ENCODE measurements at places on chromosomes 1 and 21. TPM values are rescaled to one million over a fixed set of nuclear protein-coding genes. Genes with fewer than 3 reads are reported as not detected.

UTS2 gene
- not detected for total RNA-seq

GRCh38 chr21:35699361-35699760 is 361.0 kb downstream of the SETD4 start:
- no peak for DNase-seq

GIPC2 gene
- total RNA-seq = 0.67 TPM

GRCh38 chr1:160169553-160170399 is 18.4 kb downstream of the ATP1A4 start:
- DNase-seq = no peak

GRCh38 chr1:14822493-14822892 is 224.0 kb downstream of the KAZN start:
- no peak for DNase-seq

- peak; percentile 50 for DNase-seq
Observed at GRCh38 chr1:154324669-154325582, at the start of gene ATP8B2. Gene ATP8B2, plus strand, starts transcription at chr1:154325525. Its CDS starts 2,617 bp downstream, at chr1:154328142.

GRCh38 chr1:91761295-91761721 is 124.6 kb downstream of the TGFBR3 start:
- no peak for DNase-seq

ACTA1 gene
- total RNA-seq = 35,934 TPM

GRCh38 chr1:46948629-46949416 is 7.5 kb upstream of the CYP4A11 start:
- DNase-seq = no peak

GRCh38 chr21:42311160-42311559 is 4.0 kb downstream of the TFF3 start:
- DNase-seq = no peak

SVBP gene
- 24.6 TPM for total RNA-seq

STUM gene
- total RNA-seq = 0.92 TPM

- DNase-seq = no peak
Observed at GRCh38 chr1:34013958-34014737, 150.3 kb downstream of the HMGB4 start.

DAB1 gene
- total RNA-seq = 0.22 TPM

DNA sequence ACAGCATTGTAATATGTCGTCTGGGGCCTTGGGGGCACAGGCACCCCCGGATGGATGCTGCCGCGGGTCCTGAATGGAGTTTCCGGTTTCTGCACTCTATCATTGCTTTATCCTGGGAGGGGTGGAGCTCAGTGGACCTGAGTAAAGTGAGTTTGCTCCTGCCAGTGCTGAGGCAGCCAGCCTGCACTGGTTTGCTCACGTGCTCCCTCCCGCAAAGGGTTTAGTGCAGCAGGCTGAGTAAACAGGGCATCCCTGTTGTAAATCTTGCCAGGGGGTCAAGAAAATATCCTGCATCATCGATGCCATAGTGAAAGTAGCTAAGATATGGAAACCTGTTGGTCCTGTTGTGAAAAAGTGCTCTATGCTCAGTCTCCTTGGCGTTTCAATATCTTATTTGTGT is 85.6 kb upstream of the BRINP3 start:
- no peak for DNase-seq

SLC35F3 gene
- total RNA-seq = not detected

MPL gene
- total RNA-seq = not detected

DNA sequence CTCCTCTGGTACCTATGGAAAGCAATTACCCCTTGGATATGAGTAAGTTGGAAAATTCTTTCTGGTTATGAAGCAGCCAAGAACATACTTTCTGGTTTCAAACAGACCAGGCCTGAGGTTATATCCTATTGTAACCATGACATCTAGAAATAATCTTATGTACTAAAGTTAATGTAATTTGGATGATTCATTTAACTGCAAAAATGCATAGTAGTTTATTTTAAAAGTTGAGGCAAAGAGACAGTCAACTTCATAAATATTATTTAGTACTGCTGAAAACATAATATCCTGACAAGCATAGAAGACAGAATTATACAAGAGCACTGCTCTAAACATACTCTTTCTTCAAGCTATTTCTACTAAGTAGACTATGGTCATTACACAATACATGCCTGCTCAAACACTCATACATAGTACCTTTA is 25.5 kb downstream of the ODF2L start:
- DNase-seq = no peak

CYP4X1 gene
- total RNA-seq = 3.6 TPM

- peak; percentile 45 for DNase-seq
Observed at GRCh38 chr1:26046246-26047095, 553 bp upstream of the SLC30A2 start.

GRCh38 chr1:18266391-18266790 is 158.8 kb downstream of the IGSF21 start:
- no peak for DNase-seq

DNA sequence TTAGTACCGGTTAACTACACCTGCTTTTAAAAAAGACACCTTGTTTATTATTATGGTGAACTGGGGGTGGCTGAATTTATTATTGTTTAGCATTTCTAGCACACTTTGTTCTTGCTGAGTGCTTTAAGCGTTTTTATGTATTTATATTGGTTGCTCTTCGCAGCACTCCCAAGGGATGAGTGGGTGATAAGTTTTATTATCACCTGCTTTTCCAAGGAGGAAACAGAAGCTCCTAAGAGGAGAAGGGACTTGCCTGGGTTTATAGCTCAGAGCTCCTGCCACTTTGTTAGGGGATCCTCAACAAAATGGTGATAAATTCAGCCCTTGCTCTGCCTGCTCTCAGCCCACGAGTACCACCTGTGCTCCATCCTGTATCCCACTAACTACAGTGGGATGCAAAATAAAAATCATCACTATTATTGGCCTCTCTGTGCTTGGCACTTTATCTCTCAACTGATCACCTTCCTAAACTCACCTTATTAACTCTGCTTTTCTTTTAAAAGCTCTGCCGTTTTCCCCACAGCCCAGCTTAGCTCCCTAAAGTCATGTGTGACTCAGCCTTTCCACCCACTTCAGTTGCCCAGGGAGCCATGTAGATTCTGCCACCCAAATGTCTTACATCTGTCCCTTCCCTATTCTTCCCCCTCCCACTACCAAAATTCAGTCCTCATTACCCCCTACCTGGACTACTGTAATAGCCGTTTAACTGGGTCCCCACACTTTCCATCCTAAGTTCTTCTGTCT is 44.5 kb downstream of the BCL9 start:
- no peak for DNase-seq

ASTN1 gene
- 0.09 TPM for total RNA-seq

SMIM11 gene
- 0.90 TPM for total RNA-seq

GRCh38 chr1:94633051-94633450 is 91.5 kb upstream of the F3 start:
- DNase-seq = no peak

S100A9 gene
- total RNA-seq = 205 TPM

DNA sequence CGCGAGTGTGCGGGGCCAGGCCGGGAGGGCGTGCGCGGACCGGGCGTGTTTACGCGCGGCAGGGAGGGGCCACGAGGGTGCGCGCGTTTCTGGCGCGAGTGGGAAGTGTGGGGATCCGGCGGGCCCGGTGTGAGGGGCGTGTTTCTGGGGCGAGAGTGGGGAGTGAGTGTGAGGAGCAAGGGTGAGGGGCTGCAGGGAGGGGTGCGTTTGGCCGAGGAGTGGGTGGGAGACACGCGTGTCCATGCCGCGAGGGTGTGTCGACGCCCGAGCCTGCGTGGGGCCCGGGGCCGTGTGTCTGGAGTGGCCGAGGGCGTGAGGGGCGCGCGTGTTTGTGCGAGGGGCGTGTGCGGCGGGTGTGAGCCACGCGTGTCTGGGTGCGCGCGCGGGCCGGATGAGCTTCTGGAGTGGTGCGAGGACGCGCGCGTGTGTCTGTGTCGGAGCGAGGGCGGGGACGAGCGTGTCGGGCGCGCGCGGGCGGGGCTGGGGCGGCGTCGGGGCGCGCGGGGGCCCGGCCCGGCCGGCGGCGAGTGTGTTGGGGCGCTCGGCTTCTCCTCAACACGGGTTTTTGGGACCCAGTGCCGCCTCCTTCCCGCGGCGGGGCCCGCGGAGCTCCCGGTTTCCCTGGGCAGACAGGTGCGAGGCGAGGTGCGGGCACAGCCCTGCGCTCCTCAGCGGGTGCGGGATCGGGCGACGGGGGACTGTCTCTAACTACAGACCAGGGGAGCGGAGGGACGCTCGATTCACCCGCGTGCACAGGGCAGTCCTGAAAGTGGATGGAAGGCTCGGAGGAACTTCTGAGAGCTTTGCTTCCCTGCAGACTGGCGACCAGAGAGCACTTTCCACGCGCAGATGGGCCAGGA is 65.8 kb upstream of the VAMP3 start:
- DNase-seq = no peak

DNA sequence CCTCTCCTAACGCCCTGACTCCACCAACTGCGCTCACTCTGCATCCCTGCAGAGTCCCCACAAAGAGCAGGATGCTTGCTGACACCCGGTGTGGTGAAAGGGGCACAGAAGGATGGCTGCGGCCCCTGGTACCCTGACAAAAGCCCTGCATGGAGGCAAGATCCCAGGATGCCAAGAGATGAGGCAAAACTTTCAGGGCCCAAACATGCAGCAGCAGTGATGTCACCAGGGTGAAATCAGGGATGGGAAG is 36.6 kb downstream of the SLC9A1 start:
- DNase-seq = no peak

GRCh38 chr21:27645285-27645684 is 678.4 kb upstream of the ADAMTS5 start:
- DNase-seq = no peak

- DNase-seq = no peak
Observed at GRCh38 chr1:27446496-27447020, 43.4 kb downstream of the WASF2 start.

MPC2 gene
- 99.5 TPM for total RNA-seq

COL6A1 gene
- 81.0 TPM for total RNA-seq

SH3D21 gene
- total RNA-seq = 0.10 TPM

ERICH3 gene
- total RNA-seq = not detected

GRCh38 chr21:14533499-14534428 is 12.4 kb downstream of the SAMSN1 start:
- no peak for DNase-seq

GPATCH2 gene
- 6.1 TPM for total RNA-seq

IVL gene
- not detected for total RNA-seq

SPRR3 gene
- total RNA-seq = not detected

PLPPR4 gene
- 0.27 TPM for total RNA-seq

SNX7 gene
- 2.9 TPM for total RNA-seq

ZNF496 gene
- 41.4 TPM for total RNA-seq

DNA sequence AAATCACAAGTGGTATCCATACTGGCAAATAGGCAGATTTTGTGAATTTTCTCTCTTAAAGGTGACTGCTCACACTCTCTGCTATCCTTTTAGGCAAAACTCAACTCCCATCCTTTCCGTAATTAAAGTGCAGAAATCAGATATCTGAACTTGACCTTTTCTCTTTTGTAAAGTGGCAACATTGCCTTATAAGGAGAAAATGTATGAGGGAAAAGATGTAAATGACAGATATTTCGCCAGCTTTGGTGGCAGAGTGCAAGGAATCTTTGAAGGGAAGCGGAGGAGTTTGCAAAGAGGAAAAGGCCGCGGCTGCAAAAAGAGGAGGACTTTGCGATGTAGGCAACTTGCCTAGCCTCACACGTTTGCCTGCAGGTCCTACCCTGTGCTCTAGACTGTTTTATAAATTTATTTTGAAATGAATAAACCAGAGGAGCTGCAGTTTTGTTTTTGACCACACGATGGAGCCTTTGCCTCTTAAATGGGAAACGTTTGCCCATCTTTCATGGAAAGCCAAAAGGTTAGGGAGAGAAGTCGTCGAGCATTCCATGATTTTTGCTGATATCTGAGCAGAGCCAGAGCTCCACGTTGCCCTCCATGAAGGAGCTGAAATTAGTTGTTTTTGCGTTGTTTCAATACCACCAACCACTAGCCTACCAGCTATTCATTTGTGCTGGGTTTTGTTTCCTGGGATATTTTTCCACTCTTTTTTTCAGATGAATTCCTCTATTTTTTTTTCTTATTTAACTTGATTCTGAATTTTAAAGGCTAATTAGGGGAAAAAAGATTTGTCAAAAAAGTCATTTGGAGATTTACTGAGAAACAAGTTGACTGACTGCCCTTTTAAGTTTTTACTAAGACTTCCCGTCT is 242.3 kb downstream of the LMX1A start:
- DNase-seq = no peak

DRAXIN gene
- total RNA-seq = not detected

DNA sequence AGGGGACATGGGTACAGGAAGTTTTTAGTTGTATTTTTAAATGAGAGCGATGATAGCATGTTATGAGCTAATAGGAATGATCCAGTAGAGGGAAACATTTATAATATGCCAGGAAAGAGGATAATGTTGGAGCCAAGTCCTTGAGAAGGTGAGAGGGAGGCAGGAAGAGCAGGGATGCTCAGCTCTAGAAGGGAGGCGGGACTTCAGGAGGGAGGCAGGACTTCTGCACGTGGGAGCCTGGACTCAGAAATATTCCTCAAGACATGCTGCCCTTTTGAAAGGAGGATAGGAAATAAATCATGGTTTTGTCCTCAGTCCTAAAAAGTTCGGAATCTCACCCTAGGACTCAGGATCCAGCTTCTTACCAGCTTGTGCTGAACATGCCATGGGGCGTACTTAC is 5.9 kb downstream of the ADARB1 start:
- DNase-seq = no peak

GRCh38 chr1:222081859-222082258 is 340.0 kb upstream of the DUSP10 start:
- no peak for DNase-seq

- no peak for DNase-seq
Observed at GRCh38 chr1:17509363-17509762, 30.1 kb upstream of the ARHGEF10L start.

DNA sequence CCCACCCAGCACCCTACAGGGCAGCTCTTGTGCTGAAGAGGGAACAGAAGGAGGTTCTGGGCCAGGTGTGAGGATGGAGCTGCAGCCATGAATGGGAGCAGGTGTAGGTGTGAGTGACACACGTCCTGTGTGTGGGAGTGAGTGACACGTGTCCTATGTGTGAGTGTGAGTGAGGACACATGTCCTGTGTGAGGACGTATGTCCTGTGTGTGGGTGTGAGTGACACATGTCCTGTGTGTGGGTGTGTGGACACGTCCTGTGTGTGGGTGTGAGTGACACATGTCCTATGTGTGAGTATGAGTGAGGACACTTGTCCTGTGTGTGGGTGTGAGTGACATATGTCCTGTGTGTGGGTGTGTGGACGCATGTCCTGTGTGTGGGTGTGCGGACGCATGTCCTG is 26.4 kb downstream of the MEGF6 start:
- DNase-seq = no peak

KCNJ10 gene
- not detected for total RNA-seq

DENND2C gene
- total RNA-seq = 14.5 TPM

GRCh38 chr1:212979340-212980122 is 29.2 kb downstream of the VASH2 start:
- DNase-seq = no peak

DNA sequence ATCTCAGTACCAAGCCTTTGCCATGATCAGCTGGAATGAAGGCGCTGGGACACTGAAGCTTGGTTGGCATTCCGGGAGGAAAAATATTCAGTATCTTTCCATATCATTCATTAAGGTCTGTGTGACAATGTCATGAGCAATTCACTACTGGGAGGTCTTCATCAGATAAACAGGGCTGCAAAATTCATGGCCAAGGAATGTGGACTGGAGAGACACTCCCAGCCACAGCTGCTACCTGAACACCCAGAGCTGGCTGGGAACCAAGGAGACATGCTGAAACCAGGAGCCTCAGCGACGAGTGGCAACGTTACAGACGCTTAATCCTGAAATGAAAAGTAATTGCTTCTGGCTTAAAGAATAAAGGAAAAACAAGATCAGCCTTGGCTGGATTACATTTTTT is 30.6 kb upstream of the DDAH1 start:
- peak; percentile 22 for DNase-seq

GRCh38 chr1:214441119-214441518 is 110.3 kb downstream of the PTPN14 start:
- no peak for DNase-seq

Data from gastrocnemius medialis (tissue), 4 donors.